Aorta (tissue), 5 donors: ENCODE measurements at places on chromosomes 2 and 18.

GRCh38 chr18:60070631-60071030 lies 170.8 kb downstream of the PMAIP1 start:
- DNase-seq, result no peak

DNA sequence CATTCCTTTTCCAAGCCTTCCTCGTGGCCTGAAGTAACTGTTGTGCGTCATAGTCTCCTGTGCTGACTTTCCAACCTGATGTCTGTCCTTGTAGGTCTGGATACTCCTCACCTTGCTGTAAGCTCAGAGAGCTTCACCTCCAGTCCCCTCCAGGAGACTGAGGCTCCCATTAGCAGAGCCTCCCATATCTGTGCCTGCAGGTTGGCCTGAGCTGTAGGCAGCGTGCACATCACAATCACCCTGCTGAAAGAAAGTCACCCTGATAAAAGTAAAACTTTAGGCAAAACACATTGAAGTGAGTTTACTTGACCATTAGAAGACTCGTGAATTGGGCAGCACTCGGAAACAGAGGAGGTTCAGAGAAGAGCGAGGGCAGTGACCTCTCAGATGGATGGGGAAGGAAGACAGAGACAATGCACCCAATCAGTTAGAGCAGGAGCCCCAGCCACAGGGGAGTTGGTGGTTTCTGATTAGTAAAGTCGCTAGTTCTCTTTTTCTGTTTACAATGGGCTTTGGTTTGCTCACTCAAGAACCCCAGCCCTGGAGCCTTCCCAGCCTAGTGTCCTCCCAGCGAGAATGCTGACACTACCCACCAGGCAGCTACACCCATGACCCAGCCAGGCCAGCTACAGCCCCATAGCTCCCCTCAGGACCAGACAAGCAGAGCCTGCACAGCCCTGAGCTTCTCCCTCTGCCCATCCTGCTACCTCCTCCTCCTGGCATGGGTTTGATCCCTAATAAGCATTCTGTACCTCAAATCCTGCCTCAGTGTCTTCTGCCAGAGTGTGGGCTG lies 12.1 kb upstream of the TPO start:
- DNase-seq, result no peak

DNA sequence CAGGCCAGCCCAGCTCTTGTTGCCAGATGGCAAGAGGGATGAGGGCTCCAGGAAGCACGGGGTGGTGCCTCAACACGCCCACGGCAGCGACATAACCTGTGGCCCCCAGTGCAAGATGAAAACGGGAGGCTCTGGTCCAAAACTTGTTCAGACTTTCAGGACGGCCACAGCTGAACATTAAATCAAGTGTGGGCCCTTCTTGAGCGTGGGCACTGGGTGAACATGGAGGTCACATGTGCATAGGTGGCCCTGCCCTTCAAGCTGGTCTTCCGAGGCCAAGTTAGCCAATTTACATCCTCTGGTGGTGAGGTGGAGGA lies 77.5 kb downstream of the NDUFA10 start:
- no peak for DNase-seq

- DNase-seq, result no peak
Observed at GRCh38 chr18:62610701-62611411, 88.0 kb downstream of the ZCCHC2 start.

DNA sequence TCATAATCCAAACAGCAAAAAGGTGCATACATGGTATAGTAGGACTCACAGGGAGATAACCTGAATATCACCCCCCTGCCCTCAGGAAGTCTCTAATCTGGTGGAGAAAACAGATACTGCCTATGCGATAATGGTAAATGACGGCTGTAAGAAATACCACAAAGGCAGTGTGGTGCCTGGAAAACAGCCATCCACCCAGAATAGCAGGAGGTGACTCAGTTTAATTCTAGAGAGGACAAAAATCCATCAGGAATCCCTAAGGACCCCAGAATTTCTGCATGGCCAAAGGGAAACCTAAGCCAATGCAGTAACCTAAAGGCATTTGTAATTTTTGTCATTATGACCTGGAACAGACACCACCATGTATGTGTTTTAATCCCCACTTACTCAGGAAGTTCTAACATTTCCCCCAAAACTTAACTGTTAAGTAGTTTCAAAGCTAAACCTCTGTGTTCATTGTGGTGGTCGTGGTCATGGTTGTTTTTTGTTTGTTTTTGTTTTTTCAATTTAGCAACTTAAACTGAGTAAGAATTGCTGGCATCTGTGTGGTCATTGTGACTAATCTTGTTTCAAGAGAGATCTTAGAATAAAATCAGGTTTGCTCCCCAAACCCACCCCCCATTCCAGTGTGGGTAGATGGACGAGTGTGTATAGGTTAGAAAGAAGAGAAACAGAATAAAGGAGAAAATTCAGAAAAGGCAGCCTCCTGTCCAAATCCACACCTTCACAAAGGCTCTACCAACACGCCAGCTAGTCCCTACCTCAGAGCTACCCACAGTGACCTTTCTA lies 121.5 kb upstream of the CDCA7 start:
- DNase-seq, result no peak

DNA sequence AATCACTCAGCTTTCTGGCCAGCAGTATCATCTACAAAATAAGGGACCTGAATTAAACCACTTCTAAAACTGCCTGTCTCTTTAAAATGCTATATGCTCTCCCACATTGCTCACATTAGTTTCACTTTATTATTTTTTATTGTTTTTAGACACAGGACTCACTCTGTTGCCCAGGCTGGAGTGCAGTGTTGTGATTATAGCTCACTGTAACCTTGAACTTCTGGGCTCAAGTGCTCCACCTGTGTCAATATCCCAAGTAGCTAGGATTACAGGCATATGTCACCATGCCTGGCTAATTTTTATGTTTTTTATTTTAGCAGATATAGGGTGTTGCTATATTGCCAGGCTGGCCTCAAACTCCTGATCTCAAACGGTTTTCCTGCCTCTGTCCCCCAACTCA lies 591.3 kb upstream of the ZNF804A start:
- DNase-seq, result no peak

DNA sequence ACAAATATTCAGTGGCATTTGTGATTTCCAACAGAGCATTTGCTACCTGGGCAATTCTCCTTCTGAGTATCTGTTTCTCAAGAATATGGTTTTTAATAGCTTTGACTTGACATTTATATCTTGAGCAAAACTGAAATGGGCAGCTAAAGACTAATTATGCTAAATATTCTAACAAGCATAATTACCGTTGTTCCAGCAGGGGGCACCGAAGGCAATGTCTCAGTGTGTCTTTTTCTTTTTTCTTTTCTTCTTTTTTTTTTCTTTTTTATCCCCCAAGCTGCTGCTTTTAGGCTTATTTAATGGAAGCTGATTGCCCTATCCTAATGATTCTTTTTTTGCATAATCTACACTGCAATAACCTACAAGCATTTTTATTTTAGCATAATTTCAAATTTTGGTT lies 138.9 kb upstream of the NABP1 start:
- no peak for DNase-seq

GRCh38 chr2:127561371-127561770 lies 25.9 kb downstream of the MYO7B start:
- no peak for DNase-seq

- DNase-seq, result no peak
Observed at GRCh38 chr2:119821266-119821665, 61.5 kb downstream of the PTPN4 start.
